ENCODE measurements at places on chromosomes 16 and 17. TPM values are rescaled to one million over a fixed set of nuclear protein-coding genes. Genes with fewer than 3 reads are reported as not detected.

- no peak for DNase-seq
Measured at GRCh38 chr16:85832570-85833218, 33.2 kb downstream of the COX4I1 start.

DNA sequence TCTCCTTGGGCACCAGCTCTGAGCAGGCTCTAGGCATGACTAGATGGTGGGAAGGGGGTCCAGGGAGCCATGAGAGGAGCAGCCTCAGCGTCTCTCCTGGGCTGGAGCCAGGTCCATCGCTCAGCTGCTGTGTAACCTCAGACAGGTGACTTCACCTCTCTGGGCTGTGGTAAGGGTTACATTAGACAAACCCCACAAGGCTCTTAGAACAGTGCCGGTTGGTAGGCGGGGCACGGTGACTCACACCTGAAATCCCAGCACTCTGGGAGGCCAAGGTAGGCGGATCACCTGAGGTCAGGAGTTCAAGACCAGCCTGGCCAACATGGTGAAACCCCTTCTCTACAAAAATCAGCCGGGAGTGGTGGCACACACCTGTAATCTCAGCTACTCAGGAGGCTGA is 18.1 kb upstream of the NPTX1 start:
- DNase-seq = no peak

- no peak for DNase-seq
Measured at GRCh38 chr17:77676237-77676661, 282.3 kb upstream of the TNRC6C start.

DNA sequence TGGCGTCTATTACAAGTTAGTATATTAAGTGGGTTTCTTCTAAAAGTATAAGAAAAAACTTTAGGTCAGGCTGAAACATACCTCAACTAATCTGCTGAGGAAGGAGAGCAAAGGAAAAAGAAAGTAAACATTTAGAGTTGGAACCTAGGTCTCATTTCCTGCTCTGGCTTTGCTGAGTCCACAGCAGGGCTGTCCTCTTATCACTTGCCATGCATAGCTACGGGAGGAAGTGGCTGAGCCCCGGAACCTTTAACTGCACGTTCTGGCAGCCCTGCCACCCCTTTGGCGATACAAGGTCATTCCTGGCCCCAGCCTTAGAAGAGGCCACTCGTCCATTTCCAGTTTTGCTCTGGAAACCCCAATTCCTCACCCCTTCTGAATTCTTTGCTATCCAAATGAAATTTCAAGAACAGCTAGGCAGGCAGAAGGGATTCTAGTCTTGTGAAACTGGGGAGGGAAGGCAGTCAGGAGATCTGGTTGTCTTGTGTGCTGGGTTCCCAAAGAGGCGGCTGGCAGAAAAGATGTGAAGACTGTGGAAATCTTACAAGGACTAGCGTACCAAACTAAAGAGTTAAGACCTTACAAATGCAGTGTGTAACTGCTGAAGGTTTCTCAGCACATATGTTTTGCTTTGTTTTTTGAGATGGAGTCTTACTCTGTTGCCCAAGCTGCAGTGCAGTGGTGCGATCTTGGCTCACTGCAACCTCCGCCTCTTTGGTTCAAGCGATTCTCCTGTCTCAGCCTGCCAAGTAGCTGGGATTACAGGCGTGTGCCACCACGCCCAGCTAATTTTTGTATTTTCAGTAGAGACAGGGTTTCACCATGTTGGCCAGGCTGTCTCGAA is 19.1 kb downstream of the WIPI1 start:
- no peak for DNase-seq

- no peak for DNase-seq
Measured at GRCh38 chr17:73478768-73479424, 165.3 kb downstream of the SDK2 start.

GRCh38 chr16:90072442-90073105 is 4.6 kb downstream of the PRDM7 start:
- DNase-seq = no peak

DNA sequence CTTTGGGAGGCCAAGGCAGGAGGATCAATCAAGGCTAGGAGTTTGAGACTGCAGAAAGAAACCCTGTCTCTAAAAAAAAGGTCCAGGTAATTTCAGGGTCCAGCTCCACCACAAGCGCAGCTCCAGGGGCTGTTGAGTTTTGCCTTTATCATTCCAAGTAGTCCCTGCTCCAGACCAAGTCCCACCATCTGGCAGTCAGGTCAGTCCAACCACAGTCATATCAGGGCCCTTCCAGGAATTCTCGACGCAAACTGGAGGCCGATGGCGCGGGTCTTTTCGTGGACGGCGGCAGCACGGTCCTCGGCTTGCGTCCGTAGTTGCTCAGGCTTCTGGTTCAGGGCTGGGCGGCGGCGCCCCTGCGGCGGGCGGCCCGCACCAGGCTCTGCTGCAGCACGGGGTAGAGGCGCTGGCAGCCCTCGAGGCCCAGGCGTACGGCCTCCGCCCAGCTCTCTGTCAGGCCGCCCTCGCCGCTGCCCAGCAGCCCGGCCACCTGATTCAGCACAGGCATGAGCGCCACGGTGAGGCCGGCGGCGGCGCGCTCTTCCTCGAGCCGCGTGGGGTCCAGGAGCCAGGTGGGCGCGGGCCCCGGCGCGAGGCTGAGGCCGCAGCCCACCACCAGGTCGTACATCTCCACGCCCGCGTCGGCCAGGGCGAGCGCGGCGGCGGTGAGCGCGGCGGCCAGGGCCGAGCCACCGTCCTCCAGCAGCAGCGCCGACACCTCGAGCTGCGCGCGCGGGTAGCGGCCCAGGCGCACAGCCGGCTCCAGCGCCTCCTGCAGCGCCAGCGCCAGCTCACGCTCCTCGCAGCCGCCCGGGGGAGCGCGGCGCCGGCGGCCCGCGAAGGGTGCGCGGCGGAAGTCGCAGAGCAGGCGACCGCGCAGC is 752 bp downstream of the EXOSC6 start:
- DNase-seq = peak; percentile 60

GRCh38 chr16:4416200-4417032 is at the start of gene CORO7:
CORO7 (minus strand) TSS chr16:4416596; CDS start chr16:4416518, 78 bp downstream.
- DNase-seq = peak; percentile 97

DNA sequence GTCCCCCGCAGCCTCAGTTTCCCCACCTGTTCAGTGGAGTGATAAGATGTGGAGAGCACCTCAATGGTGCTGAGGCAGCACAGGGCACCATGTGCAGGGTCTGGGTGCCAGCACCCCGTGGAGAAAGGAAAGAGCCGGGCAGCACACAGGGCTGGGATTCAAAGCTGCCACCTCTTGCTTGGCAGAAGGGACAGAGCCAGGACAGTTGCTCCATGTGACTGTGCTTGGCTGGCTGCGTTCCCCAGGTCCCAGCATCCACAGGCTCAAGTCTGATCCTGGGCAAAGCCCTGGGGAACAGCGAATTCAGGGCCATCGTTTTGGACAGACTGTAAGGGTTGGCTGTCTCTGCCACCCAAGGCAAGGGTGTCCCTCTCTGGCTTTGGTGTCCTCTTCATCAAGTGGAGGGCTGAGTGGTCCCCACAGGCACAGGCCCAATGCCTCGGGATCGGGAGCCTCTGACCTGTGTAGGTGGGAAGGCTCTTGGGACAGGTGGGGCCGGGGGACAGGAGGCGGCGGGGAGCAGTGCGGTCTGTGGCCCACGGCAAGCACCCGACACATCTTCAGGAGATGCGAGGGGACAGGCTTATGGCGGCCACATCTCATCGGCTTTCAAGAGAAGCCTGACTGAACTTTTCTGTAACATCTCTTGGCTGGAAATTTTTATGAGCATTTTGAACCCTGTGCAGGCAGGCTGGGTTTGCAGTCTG is 8.5 kb downstream of the ZNF469 start:
- no peak for DNase-seq

DNA sequence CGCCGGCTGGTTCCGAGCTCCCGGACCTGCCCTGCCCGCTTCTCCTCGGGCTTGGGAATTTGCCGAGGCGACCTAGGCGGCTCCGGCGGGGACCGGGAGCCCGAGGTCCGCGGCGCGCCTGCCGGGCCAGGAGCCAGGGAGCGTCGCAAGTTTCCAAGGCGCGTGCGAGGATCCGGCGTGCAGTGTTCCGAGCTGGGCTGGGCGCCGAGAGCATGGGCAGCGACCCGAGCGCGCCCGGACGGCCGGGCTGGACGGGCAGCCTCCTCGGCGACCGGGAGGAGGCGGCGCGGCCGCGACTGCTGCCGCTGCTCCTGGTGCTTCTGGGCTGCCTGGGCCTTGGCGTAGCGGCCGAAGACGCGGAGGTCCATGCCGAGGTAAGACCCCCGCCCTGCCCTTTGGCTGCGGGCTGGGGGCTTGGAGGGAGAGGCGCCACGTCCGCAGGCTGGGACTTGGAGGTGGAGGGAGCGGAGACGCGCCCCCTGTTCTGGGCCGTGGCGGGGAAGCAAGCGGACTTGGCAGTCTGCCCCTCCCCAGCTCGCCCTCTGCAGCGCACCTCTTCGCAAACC is 668 bp downstream of the MMP15 start:
- peak; percentile 71 for DNase-seq

- no peak for DNase-seq
Measured at GRCh38 chr16:78478267-78478861, 378.9 kb downstream of the WWOX start.

DNA sequence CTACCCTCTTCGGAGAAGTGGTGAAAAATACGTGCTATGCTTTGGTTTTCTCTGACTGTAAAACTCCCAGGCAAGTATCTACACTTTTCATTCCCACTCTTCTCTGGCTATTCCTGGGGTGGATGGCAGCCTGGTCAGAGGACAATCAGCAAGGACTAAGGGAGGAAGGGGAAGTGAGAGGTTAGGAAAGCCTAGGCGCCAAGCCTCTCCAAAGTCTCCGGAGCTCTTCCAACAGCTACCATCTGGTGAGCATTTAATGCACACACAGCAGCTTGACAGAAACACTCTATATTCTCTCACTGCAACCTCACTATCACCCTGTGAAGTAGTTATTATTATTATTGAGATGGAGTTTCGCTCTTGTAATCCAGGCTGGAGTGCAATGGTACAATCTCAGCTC is 65.1 kb downstream of the WSCD1 start:
- DNase-seq = no peak

GRCh38 chr17:41593306-41593981 is 6.7 kb upstream of the KRT14 start:
- no peak for DNase-seq

DNA sequence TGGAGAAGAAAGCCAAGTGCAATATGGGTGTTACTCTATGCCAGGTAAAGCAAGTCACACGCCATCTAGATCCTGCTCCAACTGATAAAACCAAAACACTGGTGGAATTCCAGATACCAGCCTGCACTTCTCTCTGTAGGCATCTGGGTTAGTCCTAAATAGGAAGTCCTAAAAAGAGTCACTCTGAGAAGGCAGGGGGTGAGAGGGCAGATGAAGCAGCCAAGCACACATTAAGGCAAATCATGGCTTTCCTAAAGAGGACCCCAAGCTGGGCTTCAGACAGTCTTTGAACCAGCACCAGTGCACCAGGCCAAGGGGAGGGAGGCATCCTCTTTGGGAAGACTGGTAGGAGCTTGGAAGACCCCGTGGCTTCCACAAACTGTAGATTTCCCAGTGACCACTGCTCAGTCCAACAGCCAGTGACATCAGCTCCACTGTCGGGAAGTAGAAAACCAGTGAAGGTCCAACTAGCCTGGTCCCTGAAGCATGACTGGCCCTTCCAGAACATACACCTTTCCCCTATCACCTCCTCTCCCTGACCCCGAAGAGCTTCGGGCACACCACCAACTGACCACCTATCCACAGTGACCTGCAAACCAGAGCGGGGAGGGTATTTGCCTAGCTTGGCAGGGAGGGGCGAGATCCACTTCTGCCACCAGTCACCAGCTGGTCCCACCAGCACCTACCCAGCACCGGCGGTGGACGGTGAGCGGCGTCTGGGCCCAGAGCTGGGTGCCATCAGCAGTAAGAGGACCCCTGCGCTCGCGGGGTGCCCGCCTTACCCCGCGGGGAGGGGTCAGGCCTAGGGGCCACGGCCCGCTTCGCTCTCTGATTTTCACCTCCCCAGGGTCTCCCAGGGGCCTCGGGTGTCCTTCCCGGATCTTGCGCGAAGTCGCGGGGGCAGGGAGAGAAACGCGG is 1.0 kb downstream of the LITAF start:
- DNase-seq = no peak

GRCh38 chr16:79645701-79646100 is 45.2 kb upstream of the MAF start:
- DNase-seq = no peak

DNA sequence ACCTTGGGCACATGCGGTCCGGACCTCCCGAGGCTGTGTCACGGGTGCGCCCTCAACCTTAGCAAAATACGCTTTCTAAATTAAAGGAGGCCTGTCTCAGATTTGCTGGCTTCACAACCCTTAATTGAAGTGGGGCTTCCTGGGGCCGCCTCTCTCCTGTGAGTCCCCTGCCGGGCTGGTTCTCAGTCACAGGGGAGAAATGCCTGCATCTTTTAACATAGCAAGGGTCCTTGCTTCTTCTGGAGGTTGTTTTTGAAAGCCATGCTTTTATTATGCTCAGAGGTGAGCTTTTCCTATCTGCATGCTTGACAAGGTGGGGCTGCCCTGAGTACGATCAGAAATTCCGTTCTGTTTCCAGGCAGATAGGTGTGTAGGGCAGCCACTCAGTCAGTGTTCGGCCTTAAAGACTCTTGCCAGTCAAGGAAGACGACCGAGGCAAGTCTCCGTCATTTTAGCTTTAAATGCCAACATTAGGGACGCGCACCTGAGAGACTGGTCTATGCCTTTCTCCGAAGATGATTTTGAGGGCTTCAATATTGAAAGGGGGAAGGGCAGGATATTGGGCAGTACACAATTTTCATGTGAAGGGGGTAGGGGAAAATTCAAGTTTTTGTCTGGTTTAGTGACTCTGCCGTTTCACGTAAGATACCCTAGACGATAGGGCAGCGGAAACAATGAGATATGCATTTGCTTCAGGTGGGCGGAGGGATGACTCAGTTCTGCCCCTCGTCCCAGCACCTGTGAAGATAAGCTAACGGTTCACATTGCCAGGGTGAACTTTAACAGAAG is 5.5 kb upstream of the SLC7A5 start:
- no peak for DNase-seq

Gene TBC1D3G
- not detected for total RNA-seq

Gene GPT2
- total RNA-seq = 19.6 TPM

Gene NOD2
- under 0.01 TPM for total RNA-seq

Gene RAP1GAP2
- 25.3 TPM for total RNA-seq

Gene KCTD19
- under 0.01 TPM for total RNA-seq

Gene COL1A1
- 26.1 TPM for total RNA-seq

Gene TMEM114
- not detected for total RNA-seq

Gene KRT25
- total RNA-seq = not detected

Gene POLR2A
- total RNA-seq = 33.0 TPM

Gene NEK8
- 0.82 TPM for total RNA-seq

Gene FN3K
- total RNA-seq = 9.8 TPM

Gene KDM6B
- total RNA-seq = 15.1 TPM

Gene UBB
- 1,503 TPM for total RNA-seq

Measured in frontal cortex (tissue), 4 donors.